ENCODE measurements at places on chromosomes 5 and 9.
A peak's percentile ranks its signal among the peaks of the same experiment; 100 is the strongest.

GRCh38 chr5:148221508-148221907 is 16.8 kb upstream of the MARCOL start:
- no peak for DNase-seq

GRCh38 chr9:69768716-69769115 is 8.9 kb upstream of the PTAR1 start:
- DNase-seq: no peak

DNA sequence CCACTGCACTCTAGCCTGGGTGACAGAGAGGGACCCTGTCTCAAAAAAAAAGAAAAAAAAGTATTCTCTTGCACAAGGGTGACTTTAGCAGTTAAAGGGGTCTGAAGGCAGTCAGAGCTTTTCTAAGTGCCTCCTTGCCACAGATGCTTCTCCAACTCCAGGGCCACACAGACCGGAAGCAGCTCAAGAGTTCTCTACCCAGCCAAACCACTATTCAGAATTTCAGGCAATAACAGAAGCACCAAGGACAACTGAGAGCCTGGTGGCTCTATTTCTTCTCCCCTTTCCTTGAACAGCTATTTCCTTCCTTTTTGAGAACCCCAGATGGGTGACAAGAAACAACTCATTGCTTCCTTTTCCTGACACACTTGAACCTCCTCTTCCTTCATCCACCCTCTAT is 2.2 kb downstream of the FAM219A start:
- no peak for DNase-seq

DNA sequence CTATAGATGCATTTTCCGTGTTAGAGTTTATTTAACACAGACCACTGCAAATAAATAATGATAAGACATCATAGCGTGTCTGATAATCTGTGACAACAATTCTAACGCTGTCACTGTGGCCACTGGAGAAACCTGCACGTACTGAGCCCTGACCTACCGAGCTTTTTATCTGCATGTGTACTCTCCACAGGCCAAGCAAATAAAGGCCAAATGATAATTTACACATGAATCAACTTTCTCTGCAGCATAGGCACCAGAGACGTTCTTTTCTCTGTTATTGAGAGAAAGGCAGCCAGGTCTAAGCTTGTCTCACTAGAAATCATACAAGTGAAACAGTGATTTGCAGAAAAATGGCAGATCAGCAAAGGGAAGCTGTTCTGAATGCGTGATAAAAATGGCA is 75.8 kb downstream of the POU5F2 start:
- no peak for DNase-seq

GRCh38 chr9:115757461-115757860 is 396.1 kb upstream of the PAPPA start:
- no peak for DNase-seq

GRCh38 chr9:114906922-114907571 is 23.3 kb downstream of the TNFSF8 start:
- no peak for DNase-seq

DNA sequence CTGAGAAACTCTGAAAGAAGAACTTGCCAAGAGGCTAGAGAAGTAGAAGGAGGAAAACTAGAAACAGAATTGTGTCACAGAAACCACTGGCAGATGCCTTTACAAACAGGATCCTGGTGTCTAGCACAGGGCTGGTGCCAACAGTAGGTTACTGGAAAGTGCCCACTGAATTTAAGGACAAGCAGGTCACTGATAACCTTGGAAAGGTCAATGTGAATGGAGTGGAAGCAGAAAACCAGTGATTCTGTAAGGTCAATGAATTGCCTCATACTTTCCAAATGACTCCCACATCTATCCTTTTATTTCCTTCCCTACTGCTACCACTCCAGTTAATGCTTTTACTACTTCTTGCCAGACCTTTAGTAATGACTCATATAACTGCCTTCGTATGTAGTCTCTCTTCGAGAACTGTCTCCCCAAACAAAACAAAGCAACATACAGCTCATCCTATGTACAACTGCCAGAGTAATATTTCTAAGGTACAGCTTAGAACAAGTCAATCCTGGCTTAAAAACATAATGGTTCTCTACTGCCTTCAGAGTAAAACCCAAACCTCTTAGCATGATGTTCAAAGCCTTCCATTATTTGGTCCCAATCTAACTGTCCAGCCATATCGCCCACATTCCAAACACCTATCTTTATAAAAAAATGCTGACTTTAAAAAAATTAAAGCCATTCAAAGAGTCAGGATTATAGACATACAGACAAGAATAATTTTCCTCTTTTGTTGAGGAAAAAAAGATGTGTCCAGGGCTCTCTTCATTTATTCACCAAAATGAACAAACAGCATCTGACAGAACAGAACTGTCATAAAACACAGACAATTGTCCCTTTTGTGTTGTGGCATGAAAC is 52.5 kb downstream of the NR3C1 start:
- DNase-seq: no peak

DNA sequence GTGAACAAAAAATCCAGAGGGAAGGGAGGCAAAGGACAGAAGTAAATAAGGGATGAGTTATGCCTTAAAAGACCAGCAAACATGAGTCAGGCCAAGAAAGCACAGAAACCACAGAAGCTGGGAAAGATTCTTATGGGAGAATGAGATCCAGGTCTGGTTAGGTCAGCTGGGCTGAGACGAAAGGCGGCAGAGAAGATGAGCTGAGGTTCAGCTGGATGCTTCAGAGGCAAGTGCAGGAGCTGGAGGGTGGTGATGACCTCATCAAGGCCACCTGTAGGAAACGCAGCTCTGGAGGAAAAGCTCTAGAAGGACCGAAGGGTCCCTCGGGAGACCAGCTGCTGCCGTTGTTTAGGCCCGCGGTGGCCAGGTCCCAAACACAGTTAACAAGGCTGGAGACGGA is 152.0 kb downstream of the MYO10 start:
- no peak for DNase-seq

DNA sequence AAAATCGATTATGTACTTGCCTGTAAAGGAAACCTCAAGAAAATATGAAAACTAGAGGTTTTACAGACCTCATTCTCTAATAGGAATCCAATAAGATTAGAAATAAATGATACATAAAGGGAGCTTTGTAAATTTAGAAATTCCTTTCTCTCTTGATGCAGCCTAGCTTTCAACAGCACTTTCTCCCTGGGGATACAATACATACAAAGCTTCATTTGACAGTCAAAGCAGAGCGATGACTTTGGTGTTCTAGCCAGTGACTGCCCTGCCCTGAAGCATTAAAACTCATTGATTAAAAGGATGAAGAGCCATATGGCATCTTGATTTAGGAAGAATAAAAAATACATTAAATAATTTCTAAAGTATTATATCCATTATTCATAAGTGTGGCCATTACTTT is 46.3 kb upstream of the GLIS3 start:
- no peak for DNase-seq

GRCh38 chr9:120375316-120375715 is 204.7 kb downstream of the CDK5RAP2 start:
- no peak for DNase-seq

DNA sequence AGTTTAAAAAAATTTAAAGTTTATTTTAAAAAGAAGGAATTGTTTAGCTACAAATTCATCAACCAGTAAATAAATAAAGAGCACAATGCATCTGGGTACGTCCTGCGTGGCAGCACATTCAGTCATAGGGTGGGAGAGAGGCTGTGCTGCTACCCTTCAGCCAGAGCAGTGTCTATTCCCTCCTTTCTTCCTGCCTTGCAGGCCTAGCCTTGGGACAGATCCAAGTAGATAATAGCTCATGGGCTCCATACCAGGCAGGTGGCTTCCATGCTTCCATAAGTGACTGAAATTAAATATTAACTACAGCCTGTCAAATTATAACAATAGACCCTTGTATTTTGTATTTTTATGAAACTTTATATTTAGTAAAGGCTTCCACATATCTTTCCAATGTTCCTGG is 408.3 kb upstream of the RGMB start:
- no peak for DNase-seq

DNA sequence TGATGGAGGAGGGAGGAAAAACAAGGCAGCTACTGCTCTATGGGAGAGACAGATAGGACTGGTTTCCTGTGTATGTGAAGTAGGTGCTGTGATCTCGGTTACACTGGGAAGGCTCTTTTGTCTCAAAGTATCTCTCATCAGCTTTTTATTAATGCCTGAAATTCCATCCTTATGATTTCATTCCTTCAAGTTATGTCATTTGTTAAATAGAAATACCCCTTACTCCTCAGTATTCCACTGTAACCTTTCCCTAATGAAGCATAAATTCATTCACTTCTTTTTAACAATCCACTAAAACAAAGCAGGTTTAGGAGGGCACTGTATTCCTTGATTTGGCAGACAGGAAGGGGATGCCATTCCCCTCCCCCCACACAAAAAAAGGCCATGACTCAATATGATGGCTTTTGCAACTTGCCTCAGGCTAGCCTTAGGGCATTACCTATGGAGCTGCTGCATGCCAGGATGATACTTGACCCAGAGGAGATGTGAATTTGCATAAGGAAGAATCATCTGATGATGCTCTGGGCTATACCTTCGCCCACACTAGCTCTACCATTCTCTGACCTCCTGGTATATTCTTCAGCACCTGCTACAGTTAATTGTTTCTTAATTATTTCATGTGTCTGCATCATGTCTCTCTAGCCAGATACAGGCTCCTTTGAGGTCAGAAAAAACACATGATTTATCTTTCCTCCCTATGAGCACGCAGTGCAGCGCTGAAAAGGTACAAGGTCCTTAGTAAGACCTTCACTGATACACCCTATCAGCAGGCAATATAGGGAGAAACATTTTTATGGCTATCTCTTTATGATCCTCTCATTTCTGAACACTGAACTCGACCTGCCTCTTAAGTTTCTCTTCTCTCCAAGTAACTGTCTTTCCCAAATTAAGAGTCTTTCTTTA is 26.3 kb downstream of the NR3C1 start:
- no peak for DNase-seq

- no peak for DNase-seq
These were observed 187.9 kb upstream of the NFIL3 start for GRCh38 chr9:91611582-91611981.

DNA sequence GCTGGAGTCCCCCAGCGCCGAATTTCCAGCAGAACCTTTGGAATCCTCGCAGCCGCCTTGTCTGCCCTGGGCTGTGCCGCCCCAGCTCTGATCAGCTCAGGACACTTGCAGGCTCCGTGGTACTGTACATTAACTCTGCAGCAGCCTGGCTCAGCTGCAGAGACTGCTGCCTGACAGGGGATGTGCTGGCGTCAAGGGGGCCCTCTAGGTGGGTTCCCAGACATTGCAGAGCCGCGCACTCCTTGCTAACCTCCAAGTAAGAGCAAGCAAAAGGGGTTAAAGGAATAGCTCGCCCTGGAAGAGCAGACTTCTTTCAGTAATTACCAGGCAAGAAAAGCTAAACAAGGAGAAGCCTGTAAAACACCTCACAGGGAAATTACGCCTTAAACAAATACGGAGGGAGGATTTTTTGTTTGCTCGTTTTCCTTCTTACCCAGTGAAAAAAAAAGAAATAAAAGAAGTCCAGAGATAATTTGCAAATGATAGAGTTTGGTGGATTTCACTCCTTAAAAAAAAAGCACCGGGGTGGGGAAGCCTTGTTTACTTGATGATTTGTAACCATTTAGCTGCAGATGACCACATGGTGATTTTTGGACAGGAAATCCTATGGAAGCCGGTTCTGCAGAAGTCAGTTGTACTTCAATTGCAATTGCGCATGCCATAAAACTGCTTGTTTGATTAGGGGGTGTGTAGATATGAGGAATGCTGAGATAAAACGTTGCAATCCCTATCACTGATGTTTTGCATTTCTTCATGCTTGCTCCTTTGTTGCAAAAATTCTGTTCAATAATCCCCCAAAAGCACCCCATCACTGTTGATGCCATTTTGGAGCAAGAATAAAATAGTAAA is 305.8 kb downstream of the PDE4D start:
- no peak for DNase-seq

GRCh38 chr5:67105270-67105669 is 91.3 kb downstream of the CD180 start:
- no peak for DNase-seq

DNA sequence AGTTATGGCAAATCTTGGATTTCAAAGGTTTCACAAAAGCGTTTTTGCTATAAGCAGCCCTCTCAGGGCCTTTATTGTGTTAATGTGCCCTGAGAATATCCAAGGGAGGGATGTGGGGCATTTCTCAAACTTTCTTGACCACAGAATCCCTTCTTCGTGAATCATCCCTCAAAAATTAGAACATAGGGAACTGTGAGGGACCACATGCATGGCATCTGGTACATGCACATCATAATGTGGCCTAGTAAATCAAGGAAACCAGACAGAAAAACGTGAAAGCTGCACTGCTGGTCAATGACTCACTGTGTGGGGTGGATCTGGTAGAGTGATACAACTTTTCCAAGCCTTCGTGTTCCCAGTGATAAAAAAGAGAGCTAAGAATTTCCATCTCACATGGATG is 22.4 kb downstream of the DDX31 start:
- no peak for DNase-seq

- DNase-seq: no peak
These were observed 660.7 kb upstream of the ADAMTS16 start for GRCh38 chr5:4479426-4479825.

GRCh38 chr9:134475011-134475790 is 148.9 kb downstream of the RXRA start:
- DNase-seq: peak; percentile 11

DNA sequence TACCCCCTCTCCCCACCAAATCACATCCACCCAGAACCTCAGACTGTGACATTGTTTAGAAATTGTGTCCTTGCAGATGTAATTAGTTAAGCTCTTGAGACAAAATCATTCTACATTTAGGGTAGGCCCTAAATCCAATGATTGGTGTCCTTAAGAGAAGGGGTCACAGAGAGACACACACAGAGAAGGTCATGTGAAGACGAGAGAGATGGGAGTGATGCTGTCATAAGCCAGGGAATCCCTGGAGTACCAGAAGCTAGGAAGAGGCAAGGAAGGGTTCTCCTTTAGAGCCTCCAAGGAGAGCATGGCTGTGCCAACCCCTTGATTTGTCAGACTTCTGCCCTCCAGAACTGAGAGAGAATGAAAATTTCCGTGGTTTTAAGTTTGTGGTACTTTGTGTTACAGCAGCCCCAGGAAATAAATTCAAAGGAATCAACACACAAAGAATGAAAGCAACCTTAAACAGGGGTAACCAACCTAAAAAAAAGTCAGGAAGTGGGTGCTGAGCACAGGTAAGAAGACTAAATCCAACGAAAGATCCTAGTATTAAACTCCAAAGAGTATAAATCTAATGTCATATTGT is 33.6 kb downstream of the TIMD4 start:
- no peak for DNase-seq

GRCh38 chr9:130806327-130806716 is 28.7 kb upstream of the ABL1 start:
- no peak for DNase-seq
